Thoracic aorta (tissue), 2 donors: ENCODE measurements at places on chromosomes 1 and 21. TPM values are rescaled to one million over a fixed set of nuclear protein-coding genes. Genes with fewer than 3 reads are reported as not detected.

ZMYND12 gene
- total RNA-seq = not detected

TCP10L gene
- total RNA-seq = 2.8 TPM

GPR25 gene
- total RNA-seq = not detected

RNF186 gene
- total RNA-seq = not detected

TMEM81 gene
- total RNA-seq = 0.41 TPM

PROK1 gene
- total RNA-seq = 0.27 TPM

ADORA3 gene
- 29.5 TPM for total RNA-seq

LMX1A gene
- 0.68 TPM for total RNA-seq

ELF3 gene
- total RNA-seq = 0.95 TPM

ZBTB8B gene
- not detected for total RNA-seq

KCNE2 gene
- not detected for total RNA-seq

C1orf105 gene
- not detected for total RNA-seq

DAB1 gene
- total RNA-seq = not detected

VANGL1 gene
- 6.5 TPM for total RNA-seq

ACTN2 gene
- total RNA-seq = 52.9 TPM

ROR1 gene
- total RNA-seq = 41.2 TPM

BMP8B gene
- total RNA-seq = 2.5 TPM

CAMK2N1 gene
- total RNA-seq = 15.9 TPM

MROH9 gene
- total RNA-seq = not detected

SARS1 gene
- 137 TPM for total RNA-seq

TMEM240 gene
- total RNA-seq = 11.1 TPM

AMY2A gene
- not detected for total RNA-seq

RXFP4 gene
- total RNA-seq = not detected
